ENCODE measurements at places on chromosomes 7 and 10.
A peak's percentile ranks its signal among the peaks of the same experiment; 100 is the strongest.

DNA sequence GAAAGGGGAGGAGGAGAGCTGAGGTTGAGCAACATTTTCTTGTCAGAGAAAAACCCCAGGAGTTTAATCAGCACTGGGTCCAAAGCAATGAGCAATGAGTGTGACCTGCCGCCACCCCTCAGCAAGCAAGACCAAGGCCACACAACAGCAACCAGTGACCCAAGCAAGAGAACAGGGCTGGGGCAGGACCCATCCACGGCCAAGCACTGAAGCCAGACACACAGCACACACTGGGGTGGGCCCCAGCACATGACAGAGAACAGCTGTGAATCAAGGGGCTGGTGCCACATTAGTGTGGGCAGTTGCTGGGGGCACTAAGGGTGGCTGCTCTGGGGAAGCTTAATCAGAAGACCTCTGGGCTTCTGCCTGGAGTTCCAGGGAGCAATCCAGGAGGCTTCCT is 16.2 kb downstream of the TMEM72 start:
- no peak for DNase-seq

- DNase-seq, result no peak
Measured at GRCh38 chr10:8130973-8131911, 76.8 kb downstream of the GATA3 start.

DNA sequence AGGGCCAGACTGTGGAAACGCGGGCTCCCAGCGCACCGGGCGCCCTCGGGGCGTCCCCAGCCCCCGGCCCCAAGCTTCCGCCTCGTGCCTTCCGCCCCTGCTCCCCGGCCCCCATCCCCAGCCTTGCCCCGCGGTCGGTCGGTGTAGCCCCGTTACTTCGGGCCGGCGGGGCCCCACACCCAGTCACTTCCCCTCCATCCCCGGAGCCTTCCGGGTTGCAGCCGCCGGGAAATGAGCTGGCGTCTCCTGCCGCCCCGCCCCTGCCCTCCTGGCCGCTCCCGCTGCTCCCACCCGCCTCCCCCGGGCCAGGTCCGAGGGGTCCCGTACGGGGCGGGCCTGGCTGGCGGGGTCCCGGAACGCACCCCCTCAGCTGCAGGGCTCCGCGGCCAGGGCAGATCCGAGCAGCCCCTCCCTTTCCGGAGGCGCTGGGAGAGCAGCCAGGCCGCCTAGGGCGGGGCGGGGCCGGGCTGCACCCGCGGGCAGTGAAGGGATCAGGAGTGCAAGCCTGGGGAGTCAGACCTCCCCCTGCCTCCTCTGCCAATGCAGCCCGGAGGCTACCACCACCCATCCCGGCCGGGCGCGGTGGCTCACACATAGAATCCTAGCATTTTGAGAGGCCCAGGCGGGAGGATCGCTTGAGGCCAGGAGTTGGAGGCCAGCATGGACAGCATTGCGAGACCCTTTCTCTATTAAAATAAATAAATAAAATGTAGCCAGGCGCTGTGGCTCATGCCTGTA is 709 bp downstream of the ARPC1B start:
- peak; percentile 73 for DNase-seq

GRCh38 chr7:24980534-24981170 is 674 bp upstream of the OSBPL3 start:
- DNase-seq, result no peak

DNA sequence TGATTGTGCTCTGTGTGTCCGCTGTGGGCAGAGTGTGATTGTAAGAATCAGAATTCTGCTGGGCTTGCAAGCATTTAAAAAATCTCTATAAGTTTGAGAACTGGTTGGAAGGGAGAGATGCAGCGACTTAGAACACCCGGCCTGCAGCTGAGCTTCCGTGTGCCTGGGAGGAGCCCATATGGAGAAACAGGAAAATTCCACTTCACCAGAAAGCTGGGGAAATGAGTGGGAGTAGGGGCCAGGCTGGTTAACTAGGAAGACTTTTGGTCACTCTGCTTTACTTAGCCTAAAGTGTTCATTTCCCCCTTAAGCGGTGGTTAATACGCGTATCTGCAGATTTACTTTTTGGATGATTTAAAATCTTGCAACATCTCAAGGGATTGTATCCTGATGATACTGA is 72.2 kb downstream of the TCF7L2 start:
- DNase-seq, result no peak

- DNase-seq, result no peak
Measured at GRCh38 chr10:68877482-68878110, 23.5 kb upstream of the DDX50 start.

DNA sequence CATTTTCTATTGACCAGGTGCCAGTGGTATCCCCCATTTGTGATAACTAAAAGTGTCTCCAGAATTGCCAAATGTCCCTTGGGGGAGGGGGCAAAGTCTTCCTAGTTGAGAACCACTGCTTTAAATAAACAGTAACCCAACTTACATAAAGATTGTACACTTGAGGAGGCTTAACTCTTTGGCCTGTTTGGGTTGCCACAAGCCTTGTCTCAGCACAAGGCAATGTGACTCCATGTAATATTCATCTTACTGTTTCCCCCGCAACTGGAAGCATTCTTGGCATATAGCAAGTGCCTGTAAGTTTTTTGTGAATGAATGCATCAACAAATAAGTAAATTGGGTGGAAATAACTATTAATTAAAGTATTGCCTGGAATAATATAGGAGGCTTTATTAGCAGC is 108.3 kb downstream of the ANK3 start:
- DNase-seq, result no peak
